ENCODE measurements at places on chromosomes 1 and 21.

DNA sequence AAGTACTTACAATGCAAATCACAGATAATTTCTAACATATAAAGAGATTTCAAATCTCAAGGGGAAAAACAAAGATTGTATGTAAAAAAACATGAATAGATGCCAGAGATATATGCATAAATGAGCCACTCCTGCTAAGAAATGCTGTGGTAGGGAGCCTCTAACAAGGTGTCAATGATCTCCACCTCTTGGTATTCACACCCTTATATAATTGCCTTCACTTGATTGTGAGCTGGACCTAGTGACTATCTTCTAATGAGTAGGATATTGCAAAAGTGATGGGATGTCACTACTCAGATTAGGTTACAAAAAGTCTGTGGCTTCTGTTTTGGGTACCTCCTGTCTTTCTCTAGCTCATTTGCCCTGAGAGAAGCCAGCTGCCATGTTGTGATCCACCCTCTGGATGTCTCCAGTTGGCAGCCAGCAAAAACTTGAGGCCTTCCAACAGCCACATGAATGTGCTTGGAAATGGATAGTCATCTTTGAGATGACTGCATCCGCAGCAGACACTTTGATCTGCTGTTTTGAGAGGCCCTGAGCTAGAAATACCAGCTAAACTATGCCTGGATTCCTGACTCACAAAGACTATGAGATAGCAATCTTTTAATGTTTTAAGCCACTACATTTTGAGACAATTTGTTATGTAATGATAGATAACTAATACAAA, 196.1 kb upstream of the FGGY start:
- no peak for DNase-seq

- DNase-seq, result no peak
These were observed 319.0 kb upstream of the C1orf174 start for GRCh38 chr1:4219111-4219510.

DNA sequence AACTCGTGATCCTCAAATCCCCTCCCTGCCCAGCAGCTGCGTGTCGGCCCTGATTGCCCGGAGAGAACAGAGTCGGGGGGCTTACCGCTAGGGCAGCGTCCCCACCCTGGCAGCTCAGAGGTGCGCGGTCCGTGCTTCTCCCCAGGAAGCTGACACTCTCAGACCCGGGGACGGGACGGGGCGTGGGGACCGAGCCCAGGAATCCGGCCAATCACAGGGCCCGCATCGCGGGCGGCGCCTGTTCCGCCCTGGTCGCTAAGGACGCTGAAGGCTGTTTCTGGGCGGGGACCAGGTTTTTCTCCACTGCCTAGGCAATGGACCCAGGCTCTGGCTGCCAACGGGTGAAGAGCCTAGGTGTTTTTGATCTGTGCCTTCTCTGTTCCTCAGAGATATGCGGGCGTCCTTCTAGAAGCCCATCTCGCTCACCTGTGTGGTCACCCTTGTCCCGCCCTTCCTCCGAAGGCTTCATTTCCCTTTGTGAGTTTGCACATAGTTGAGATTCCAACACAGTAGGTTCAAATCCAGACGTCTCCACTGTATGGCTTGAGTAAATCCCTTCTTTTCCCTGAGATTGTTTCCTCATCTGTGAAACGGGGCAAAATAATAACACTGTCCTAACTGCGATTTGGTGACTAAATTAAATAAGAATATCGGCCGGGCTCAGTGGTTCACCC, at the start of gene C1orf87:
Gene C1orf87 (minus strand): TSS at position 166 of the 674 bp plus-strand sequence. CDS start 1,127 bp downstream, outside the sequence.
- DNase-seq, result peak; percentile 28

DNA sequence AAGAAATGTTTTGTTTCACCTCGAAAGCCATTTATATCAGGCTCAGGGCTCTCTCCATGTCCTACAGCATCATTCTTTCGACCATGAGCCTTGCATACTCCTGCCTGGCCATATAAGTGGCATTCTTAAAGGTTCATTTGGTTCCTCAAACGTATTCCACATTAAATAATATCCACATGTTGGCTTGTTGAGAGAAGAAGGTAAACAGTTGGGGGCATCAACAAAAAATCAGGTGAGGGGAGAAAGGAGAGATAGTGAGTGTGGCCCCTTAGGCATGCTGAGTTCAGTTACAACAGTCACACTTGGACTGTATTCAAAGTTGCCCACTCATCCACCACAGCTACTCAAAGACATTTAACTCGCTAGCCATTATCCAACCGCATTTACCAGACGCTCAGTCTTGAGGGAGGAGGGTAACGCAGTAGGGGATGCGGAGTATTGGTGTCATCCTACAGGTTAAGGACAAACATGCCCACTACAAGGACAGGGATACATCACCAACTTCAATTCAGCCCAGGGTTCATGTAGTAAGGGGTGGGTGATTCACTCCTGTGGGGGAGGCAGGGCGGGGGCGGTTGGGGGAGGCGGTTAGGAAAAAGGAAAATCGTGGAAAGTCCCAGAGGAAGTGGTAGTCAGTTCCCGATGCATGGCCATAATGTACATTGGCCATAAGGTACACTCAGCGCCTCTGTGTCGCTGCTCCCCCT, 1.4 kb downstream of the ZNF697 start:
- no peak for DNase-seq

GRCh38 chr1:70117046-70117445, 88.3 kb downstream of the LRRC40 start:
- DNase-seq, result no peak

GRCh38 chr1:18060366-18060765, 47.2 kb upstream of the IGSF21 start:
- no peak for DNase-seq

- no peak for DNase-seq
These were observed 16.5 kb upstream of the AGTRAP start for GRCh38 chr1:11719313-11720032.

- DNase-seq, result no peak
These were observed 7.5 kb upstream of the PROK1 start for GRCh38 chr1:110443451-110443850.

DNA sequence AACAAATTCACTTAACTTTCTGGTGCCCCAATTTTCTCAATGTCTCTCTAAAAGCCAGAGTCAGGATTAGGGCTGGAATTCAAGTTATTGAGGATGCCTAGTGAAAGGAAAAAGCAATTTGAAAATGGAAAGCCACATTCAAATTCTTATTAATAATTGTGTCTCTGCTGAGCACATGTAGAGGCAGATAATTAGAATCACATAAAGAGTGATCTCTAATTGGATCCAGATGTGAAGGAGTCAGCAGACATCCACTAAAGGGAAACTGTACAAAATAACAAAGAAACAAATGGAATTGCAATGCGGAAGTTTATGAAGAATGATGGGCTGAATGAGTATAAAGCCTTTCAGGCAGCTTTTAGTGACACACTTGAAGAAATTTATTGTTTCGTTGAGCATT, 482.6 kb downstream of the TTLL7 start:
- DNase-seq, result no peak

DNA sequence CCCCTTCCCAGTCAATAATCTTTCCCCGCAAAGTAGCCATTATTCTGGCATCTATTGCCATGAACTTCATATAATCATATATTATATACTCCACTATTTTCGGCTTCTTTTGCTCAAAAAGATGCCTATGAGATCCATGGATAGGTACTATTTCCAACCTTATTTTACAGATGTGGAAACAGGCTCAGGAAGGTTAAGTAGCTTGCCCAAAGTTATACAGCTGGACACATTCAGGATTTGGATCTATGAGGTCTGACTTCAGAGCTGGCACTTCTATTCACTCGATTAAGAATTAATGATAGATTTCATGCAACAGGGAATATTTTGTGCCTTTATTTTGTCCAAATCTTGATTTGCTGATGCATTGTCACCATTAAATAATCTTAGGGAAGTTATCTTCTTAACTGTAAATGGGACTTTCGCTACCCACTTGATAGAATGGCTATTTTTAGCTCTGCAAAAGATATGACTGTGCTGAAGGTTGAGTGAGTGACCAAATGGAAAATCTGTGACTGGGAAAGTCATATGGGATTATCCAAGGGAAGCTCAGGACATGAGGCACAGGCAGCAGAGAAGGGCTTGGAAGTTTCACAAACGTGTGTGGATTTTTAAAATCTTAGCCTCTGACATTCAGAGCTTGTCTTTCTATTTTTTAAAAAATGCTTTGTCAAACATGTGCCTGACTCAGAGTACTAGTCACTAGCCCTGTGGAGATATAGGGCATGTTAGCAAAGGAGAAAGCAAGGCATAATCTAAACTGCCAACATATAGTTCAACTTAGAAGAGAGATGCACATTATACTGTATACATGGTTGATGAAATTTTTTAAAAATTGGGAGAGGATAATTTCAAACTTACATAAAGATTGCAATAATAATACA, 36.5 kb downstream of the GIPC2 start:
- DNase-seq, result no peak

GRCh38 chr1:234833118-234833517, 223.1 kb upstream of the IRF2BP2 start:
- DNase-seq, result no peak

- DNase-seq, result no peak
These were observed 206.3 kb downstream of the COL11A1 start for GRCh38 chr1:102901996-102902395.

Data from iPS DF 19.7 (cell line).